ENCODE measurements at places on chromosomes 2 and 18. TPM values are rescaled to one million over a fixed set of nuclear protein-coding genes. Genes with fewer than 3 reads are reported as not detected.

The SCYGR4 gene
- not detected for total RNA-seq

The GPR35 gene
- 9.0 TPM for total RNA-seq

The RGPD3 gene
- total RNA-seq: 0.18 TPM

The CHRNG gene
- total RNA-seq: not detected

The NETO1 gene
- not detected for total RNA-seq

The MAPK4 gene
- total RNA-seq: not detected

All from CD8-positive, alpha-beta memory T cell (primary cell).